ENCODE measurements at places on chromosomes 3 and 15.

- DNase-seq, result no peak
Measured at GRCh38 chr3:98026425-98027084, 8.6 kb downstream of the GABRR3 start.

DNA sequence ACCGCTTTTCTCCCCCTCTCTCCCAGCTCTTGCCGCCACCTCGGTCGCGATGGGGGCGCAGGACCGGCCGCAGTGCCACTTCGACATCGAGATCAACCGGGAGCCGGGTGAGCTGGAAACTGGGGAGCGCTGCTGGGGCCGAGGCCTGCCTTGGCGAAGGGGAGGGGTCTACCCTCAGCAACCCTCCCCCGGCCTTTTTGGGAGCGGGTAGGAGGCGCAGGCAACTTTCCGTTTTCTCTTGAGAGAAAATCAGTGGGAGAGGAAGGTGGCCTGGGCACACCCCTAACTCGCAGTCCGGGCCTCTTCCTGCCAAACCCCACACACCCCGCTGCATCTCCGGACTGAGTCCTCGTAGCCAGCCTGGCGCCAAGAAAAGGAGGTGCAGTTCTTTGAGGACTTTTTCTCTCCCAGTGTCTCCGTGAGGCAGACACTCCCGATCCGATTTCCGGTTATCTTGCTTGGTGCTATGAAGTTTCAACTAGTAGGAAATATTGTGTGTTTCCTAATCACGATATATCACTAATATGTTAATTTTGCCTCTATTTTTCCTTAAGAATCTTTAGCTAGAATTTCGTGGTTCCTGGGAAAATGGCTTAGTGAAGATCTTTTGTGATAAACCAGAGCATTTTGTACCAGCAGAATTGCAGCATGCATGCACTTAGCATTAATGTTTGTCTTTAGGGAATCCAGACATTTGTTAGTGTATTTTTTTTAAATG is 631 bp downstream of the NKTR start:
- DNase-seq, result peak; percentile 23

DNA sequence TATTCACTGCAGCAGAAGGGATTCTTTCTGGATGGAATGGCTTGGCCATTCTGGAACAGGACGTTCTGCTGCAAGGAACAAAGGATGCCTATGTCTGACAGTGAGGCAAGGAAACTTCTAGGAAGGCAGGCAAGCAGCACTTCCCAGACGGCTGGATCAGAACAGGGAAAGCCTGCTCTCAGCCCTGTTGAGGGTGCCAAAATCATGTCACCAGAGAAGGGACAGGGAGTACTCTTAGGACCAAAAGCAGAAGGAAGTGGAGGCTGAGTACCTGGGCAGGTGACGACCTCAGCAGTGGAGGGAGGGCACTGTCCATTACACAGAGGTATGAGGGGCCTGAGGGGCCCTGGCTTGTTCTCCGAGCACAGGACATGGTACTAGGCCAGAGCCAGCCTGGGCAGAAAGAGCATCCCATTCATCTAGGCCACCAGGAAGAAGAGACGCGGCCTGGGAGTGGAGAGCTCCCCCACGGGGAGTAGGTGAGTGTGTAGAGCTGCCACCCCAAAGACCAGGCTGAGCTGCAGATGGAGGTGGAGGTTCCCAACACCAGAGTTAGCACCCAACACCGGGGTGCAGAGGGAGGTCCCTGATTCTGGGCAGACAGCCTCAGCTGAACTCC is 9.6 kb downstream of the KLF15 start:
- DNase-seq, result peak; percentile 58

GRCh38 chr15:78048628-78048920 is 28.9 kb downstream of the TBC1D2B start:
- DNase-seq, result no peak

DNA sequence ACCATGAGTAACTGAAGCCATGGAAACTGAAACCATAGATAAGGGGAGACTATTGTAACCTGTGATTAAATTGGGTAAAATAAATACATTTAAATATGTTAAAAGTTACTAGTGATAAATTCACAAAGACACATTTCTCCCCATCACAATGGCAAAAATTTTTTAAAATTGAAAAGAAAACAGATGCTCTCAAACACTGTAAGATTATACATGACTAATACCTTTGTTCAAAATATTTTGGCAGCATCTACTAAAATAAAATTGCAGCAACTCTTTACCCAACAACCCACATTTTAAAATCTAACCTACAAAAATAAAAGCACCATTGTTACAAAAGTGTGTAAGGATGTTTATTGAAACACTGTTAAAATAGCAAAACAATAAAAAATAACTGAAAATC is 93.3 kb downstream of the CLASP2 start:
- DNase-seq, result no peak

- peak; percentile 76 for DNase-seq
Measured at GRCh38 chr15:92074646-92075045, 221.1 kb downstream of the SLCO3A1 start.

GRCh38 chr3:152241142-152242017 is 27.3 kb upstream of the MBNL1 start:
- DNase-seq, result no peak

- DNase-seq, result no peak
Measured at GRCh38 chr3:26100176-26100575, 310.3 kb downstream of the OXSM start.

GRCh38 chr15:90990446-90990845 is 3.9 kb downstream of the PRC1 start:
- no peak for DNase-seq

DNA sequence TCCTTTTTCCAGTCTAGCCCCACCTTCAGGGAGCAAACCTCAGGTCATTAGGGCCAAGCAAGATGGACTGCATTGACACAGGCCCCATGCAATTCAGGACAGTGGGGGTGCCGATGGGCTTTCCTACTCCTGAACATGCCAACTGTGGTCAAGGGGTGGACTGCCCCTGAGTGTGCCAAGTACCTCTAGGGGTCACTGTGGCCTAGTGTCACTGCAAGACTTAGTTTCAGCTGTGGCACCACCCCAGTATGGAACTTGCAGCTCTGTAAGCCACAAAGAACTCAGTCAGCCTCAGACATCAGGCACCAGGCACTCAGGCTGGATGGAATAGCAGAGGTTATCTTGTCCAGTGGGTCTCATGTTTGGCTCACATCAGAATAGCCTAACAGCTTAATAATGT is 32.3 kb downstream of the EXOG start:
- no peak for DNase-seq

DNA sequence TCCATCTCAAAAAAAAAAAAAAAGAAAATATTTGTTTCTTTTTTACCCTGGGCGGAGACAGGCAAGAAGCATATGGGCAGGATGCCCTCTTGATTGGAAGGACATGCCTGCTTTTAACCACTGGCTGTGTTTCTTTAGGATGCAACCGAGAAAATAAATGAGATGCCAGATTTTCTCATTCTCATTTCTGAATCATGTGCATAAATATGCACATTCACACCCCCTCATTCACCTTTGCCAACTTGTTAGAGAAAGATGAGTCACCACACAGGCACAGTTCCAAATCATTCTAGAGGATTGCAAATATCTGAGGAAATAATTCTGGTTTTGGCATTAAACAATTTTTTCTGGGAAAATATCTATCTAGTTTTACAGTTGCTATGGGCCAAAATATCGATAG is 3.3 kb downstream of the LIPH start:
- peak; percentile 78 for DNase-seq

DNA sequence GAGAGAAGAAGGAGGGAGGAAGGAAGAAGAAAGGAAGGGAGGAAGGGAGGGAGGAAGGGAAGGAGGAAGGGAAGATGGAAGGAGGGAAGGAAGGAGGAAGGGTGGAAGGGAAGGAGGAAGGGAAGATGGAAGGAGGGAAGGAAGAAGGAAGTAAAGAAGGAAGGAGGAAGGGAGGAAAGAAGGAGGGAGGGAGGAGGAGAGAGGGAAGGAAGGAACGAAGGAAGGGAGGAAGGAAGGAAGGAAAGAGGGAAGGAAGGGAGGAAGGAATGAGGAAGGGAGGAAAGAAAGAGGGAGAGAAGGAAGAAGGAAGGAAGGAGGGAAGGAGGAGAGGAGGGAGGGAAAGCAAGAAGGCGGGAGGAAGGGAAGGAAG is 31.8 kb upstream of the ALDH1L1 start:
- DNase-seq, result no peak

GRCh38 chr3:183360971-183361624 is 67.3 kb downstream of the MCF2L2 start:
- DNase-seq, result no peak

GRCh38 chr15:31324806-31325594 is 1.6 kb upstream of the KLF13 start:
- DNase-seq, result no peak

GRCh38 chr3:15171096-15171495 is 35.0 kb upstream of the CAPN7 start:
- no peak for DNase-seq

- no peak for DNase-seq
Measured at GRCh38 chr3:168828943-168829342, 733.2 kb upstream of the GOLIM4 start.

GRCh38 chr15:60616147-60616546 is 137.2 kb upstream of the ICE2 start:
- DNase-seq, result no peak

- DNase-seq, result no peak
Measured at GRCh38 chr15:69222002-69222474, 61.6 kb downstream of the GLCE start.

- DNase-seq, result no peak
Measured at GRCh38 chr15:34659056-34659455, 75.6 kb upstream of the GOLGA8B start.

- no peak for DNase-seq
Measured at GRCh38 chr3:131036200-131036816, 9.6 kb downstream of the NEK11 start.

DNA sequence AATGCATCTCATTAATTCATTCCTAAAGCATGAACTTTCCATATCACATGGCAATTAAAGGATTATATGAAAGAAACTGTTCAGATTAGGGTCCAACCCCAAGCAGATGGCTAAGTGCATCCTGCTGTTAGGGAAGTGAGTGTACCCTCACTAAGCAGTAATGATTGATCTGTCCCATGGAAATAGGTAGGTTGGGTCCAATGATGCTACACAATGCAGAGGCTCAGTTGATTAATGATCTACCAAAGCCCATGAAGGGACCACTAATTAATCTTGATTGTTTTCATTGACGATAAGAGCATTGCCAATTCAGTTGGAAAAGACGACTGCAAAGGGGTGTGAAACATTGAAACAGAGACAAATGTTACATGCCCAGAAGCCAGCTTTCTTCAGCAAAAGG is 194.5 kb upstream of the LRTM1 start:
- DNase-seq, result no peak

- no peak for DNase-seq
Measured at GRCh38 chr15:59438625-59439290, 772 bp downstream of the FAM81A start.

GRCh38 chr3:100525753-100526612 is 33.6 kb downstream of the TMEM45A start:
- no peak for DNase-seq

GRCh38 chr15:89340573-89340972 is 5.9 kb upstream of the POLG start:
- DNase-seq, result no peak

DNA sequence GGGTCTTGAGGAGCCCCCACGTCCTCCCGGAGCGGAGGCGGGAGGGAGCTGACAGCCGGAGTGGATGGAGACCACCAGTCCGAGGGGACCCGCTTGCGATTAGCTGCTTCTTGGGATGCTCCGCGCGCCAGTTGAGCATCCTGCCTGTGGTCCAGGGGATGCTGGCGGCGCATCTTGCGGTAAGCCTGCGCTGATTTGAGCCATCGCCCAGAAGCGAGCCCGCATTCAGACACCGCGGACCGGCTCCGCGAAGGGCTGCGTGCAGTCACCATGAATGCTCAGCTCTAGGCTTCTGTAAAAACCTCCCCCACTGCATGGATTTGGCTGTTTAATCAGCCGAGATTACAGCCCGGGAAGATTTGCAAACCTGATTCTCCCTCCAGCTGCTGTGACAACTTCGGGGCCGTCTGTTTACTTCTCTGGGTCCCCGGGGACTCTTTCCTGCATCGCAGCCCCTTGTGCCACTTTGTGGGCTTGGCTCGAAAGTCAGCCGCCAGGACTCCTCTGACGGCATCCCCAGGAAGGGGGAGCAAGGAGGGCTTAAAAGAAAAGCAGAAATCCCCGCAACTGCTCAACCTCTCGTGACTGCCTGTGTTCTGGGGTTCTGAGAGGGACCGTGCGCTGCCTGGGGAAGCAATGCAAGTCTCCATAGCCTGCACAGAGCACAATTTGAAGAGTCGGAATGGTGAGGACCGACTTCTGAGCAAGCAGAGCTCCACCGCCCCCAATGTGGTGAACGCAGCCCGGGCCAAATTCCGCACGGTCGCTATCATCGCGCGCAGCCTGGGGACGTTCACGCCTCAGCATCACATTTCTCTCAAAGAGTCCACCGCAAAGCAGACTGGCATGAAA is 171.1 kb downstream of the KCNAB1 start:
- no peak for DNase-seq

GRCh38 chr3:125221831-125222230 is 9.3 kb upstream of the SLC12A8 start:
- DNase-seq, result no peak

DNA sequence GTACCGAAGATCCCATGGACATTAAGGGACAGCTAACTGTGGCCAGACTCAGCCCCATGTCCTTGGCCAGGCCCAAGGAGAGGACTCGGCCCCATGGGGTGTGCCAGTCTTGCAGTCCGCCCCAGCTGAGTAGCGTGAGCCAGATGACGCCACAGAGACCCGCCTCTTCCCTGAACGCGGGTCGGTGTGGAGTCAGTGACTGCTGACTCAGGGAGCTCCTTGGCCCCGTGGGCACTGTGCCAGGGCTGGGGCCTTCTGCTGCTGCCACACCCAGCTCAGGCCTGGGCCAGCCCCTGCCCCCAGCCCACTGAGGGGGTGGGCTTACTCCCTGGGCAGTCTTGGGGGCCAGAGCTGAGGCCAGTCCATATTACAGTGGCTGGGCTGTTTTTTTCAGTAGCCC is 52.8 kb downstream of the PLXNA1 start:
- no peak for DNase-seq

- peak; percentile 88 for DNase-seq
Measured at GRCh38 chr15:31338879-31339557, 12.4 kb downstream of the KLF13 start.

- DNase-seq, result peak; percentile 77
Measured at GRCh38 chr3:122074621-122075265, 19.6 kb downstream of the CD86 start.

- no peak for DNase-seq
Measured at GRCh38 chr3:80542456-80542855, 774.7 kb upstream of the ROBO1 start.

DNA sequence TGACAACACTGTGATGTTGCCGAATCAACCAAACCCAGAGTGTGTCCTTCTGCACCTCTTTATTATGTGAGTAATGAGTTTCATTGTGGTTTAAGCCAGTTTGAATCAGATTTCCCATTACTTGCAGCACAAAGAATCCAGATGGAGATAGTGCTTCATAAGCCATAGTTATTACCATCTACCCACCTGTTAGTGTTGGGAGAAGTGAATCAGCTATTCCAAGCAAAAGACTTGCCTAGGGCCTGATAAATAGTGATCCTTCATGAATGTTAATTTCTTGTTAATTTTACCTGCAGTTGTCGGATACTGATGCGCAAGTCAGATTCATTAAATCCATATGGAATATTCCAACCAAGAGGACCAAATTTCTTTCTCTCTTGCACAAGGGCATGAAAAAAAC is 21.7 kb upstream of the ASB14 start:
- DNase-seq, result no peak

Measured in ascending aorta (tissue), 2 donors.